ENCODE measurements at places on chromosomes 1 and 21.

- no peak for DNase-seq
Observed at GRCh38 chr1:213387380-213388015, 336.5 kb downstream of the RPS6KC1 start.

- DNase-seq = no peak
Observed at GRCh38 chr1:228487336-228488124, at the start of gene RNF187. TSS of gene RNF187 (plus strand) at chr1:228487382.

DNA sequence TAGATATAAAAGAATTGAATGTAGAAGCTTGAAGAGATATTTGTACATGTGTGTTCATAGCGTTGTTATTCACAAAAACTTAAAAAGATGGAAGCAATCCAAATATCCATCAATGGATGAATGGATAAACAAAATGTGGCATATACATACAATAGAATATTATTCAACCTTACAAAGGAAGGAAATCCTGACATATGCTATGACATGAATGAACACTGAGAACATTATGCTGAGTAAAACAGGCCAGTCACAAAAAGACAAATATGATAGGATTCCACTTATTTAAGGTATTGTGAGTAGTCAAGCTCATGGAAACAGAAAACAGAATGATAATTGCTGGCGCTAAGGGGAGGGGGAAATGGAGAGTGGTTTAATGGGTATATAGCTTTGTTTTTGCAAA, 47.0 kb upstream of the DYRK1A start:
- no peak for DNase-seq

DNA sequence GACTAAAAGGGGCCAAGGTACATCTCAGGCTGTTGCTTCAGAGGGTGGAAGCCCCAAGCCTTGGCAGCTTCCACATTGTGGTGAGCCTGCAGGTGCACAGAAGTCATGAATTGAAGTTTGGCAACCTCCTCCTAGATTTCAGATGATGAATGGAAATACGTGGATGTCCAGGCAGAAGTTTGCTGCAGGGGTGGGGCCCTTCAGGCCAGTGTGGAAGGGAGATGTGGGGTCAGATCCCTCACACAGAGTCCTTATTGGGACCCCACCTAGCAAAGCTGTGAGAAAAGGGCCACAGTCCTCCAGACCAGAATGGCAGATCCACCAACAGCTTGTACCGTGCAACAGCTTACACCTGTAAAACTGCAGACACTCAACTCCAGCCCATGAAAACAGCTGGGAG, 67.4 kb upstream of the PTGS2 start:
- DNase-seq = no peak

DNA sequence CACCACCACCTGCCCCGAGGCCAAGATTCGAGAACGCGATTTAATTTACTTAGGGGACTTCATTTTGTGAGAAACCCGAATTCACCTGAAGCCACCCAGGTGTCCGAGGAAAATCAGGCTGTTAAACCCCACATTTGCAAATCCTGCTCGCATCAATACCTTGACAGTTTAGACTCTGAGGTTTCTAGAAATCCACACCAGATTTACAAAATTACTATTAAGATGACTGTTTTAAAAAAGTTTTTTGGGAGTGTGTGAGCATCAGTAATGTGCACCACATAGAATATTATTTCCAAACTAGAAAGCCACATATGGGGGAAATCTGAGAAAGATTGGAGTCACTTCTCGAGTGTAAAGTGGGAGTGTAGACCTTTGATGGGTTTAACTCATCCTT, 685 bp downstream of the RIMKLA start:
- no peak for DNase-seq

GRCh38 chr21:15557925-15558324, 171.9 kb upstream of the USP25 start:
- no peak for DNase-seq

DNA sequence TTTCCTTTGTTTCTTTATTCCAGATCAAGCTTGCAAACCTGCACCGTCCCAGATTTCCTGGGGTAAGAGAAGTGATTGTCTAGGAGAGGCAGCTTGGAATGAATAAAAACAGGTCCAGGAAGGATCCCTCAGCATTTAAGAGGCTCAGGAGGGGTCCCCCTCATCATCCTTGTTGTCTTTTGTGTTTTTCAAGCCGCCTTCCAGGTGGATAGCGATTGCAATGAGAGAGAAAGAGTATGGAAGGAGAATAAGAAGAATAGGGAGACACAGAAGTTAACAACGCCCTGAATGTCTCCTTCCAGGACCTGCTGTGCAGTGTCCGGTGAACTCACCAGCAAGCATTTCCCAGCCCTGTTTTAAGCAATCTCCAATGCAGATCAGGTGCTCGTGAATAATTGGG, 8.5 kb downstream of the ERG start:
- DNase-seq = no peak

DNA sequence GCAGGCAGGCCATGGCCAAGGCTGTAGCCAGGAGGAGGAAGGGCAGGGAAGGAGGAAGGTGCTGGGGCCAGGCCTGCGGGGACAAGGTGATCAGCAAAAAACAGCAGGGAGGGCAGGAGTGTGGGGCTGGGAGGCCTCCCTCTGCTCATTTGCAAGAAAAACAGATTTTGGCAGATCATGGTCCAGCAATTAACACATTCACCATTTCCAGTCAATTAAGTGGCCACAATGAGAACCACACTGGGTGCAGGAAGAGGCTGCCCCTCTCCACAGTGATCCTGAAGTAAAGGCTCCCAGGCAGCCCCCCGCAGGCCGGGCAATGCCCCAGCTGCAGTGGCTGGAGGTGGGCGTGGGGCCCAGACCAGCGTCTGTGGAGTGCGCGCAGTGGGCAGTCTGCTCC, 54.6 kb downstream of the DMRTB1 start:
- no peak for DNase-seq

DNA sequence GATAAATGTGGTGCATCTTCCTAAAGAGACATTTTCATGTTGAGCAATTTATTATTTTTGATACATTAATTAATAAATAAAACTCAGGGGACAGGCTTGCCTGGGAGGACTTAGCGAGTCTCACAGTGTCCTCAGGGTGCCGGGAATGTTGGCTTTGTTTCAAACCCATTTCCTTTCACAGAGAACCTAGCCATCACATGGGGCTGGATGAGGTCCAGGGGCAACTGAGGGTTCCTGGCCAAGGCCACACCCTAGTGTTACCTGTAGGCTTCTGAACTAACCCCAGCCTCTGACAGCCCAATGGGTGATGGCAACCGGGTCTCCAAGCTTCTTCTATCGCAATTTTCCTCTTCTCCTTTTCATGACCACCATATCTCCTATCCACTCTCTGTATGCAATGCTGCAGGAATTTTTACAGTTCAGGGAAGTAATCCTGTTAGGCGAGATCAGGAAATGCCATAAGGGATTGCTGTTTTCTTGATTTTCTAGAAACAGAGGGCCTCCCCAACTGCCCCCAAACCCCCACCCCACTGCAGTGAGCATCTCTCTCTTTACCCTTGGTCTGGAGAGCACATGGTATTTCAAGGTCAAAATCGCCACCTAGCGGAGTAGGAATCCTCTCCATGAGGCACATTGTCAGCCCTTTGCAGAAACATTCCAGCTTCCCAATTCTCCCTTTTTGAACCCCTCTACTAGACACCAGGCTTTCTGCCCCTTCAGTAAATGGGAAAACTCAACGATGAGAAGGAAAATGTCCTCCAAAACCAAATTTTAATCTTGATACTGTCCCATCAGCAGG, 22.1 kb upstream of the SMYD3 start:
- DNase-seq = no peak

DNA sequence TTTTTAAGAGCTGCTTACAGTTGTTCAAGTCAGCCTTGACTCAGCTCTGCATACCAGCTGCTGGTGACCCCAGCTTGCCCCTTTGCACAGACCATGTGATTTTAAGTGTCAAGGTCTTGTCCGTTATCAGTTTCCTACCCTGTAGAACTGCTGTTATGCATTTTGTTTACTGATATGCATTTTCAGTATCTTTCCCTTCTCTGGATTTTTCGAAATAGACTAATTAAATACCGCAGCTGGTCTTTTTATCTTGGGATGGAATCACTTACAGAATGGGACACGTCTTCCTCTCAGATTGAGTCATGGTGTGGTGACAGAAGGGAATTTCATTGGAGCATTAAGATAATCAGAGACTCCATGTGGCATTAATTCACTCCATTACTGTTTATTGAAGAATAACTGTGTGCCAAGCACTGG, 145.6 kb downstream of the FMN2 start:
- DNase-seq = no peak

- peak; percentile 24 for DNase-seq
Observed at GRCh38 chr1:78003882-78004718, 639 bp upstream of the DNAJB4 start.

DNA sequence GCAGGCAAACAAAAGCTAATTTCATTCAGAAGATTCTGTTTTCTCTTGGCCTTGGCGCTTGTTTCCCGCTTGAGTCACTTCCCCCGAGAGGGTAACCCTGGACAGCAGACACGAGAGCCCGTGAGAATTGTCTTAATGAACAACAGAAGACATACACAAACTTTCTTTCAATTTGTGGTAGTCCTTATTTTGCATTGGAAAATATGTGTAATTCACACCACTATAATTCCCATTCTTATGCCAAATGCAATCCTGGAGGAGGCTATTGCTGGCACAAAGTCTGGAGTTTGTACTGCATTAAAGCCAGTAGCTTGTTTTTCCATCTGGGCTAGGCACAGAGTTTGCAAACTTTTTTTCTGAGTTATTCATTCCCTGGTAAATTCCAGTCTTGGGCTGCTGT, 109.8 kb upstream of the IVNS1ABP start:
- no peak for DNase-seq

- DNase-seq = no peak
Observed at GRCh38 chr1:26578167-26578566, 48.6 kb downstream of the RPS6KA1 start.

GRCh38 chr1:23097316-23097715, 71.3 kb downstream of the LUZP1 start:
- DNase-seq = no peak

DNA sequence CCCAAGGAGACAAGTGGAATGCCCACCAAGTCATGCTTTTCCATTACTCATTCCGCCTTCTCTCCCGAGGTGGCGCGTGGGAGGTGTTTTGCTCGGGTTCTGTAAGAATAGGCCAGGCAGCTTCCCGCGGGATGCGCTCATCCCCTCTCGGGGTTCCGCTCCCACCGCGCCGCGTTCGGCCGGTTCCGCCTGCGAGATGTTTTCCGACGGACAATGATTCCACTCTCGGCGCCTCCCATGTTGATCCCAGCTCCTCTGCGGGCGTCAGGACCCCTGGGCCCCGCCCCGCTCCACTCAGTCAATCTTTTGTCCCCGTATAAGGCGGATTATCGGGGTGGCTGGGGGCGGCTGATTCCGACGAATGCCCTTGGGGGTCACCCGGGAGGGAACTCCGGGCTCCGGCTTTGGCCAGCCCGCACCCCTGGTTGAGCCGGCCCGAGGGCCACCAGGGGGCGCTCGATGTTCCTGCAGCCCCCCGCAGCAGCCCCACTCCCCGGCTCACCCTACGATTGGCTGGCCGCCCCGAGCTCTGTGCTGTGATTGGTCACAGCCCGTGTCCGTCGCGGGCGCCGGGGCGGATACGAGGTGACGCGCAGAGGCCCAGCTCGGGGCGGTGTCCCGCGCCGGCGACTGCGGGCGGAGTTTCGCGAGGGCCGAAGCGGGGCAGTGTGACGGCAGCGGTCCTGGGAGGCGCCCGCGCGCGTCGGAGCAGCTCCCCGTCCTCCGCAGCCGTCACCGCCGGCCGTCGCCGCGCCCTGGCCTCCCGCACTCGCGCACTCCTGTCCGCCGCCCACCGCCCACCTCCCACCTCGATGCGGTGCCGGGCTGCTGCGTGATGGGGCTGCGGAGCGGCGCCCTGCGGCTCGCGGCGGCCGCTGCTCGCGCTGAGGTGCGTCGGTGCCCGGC, at the start of gene KIF1B:
Gene KIF1B (plus strand): TSS at position 666 of the 906 bp plus-strand sequence. CDS start 21,759 bp downstream, outside the sequence.
- DNase-seq = peak; percentile 96

All from stimulated activated CD4-positive, alpha-beta T cell treated with anti-CD3 and anti-CD28 coated beads, Interleukin-2, amount 100 ng/mL, for 48 hours (primary cell).